ENCODE measurements at places on chromosomes 3 and 15.

- DNase-seq: no peak
Measured at GRCh38 chr15:100109486-100110035, 232.2 kb downstream of the ADAMTS17 start.

GRCh38 chr3:57743496-57743895, 12.6 kb upstream of the SLMAP start:
- no peak for DNase-seq

DNA sequence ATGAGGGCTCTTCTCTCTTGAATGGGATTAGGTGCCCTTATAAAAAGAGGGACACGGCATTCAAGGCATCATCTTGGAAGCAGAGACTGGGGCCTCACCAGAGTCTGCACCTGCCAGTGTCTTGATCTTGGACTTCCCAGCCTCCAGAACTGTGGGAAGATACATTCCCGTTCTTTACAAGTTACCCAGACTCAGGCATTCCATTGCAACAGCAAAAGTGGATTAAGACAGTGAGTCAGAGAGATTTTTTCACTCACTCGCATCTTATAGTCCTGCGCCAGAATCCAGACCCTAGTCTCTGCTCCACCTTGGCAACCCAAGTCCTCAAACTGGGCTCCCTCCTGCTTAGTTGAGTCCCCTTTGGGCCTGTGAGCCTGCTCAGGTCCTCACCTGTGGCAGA, 2.7 kb downstream of the LCTL start:
- no peak for DNase-seq

- no peak for DNase-seq
Measured at GRCh38 chr3:17733215-17733614, 9.2 kb downstream of the TBC1D5 start.

GRCh38 chr3:179971280-179971679, 65.5 kb downstream of the PEX5L start:
- DNase-seq: no peak

GRCh38 chr15:84006421-84006820, 229.2 kb upstream of the GOLGA6L4 start:
- DNase-seq: no peak

DNA sequence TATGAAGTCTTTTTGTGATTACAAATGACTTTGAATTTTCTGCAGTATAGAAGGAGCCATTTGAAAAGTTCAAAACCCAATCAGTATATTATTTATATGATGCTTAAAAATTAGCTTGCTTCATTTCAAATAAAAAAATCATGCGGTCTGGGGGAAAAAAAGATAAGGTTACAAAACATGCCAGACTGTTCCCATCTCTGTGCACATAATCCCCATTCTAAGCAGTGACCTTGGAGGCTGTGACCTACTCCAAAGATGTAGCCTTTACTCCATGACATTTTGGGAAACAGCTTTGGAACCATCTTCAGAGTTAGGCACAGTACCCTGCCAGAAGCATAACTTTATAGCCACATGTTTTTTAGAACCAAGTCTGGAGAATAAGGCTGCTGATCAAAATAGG, 447.7 kb upstream of the WNT5A start:
- DNase-seq: no peak

GRCh38 chr3:61181874-61182273, 69.4 kb downstream of the FHIT start:
- DNase-seq: no peak

DNA sequence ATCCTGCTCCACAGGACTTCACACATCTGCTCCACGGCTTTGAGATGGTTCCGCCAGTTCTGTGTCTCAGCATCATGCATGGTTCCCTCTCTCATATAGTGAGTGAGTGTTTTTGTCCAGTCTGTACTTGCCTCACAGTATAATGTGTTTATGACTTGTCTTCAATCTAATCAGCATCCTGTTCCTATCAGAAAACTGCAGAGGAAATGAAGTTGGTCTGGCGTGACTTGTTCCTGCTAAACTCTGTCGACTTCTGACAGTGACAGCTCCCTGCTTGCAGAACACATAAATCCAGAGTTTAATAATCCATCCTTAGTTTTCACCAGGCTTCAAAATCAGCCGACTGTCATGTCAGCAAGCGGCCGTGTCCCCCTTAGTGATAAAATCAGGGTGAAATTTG, 222.3 kb downstream of the SLCO3A1 start:
- DNase-seq: no peak

Measured in activated naive CD4-positive, alpha-beta T cell (primary cell).